Activated CD8-positive, alpha-beta memory T cell treated with anti-CD3 and anti-CD28 coated beads, Interleukin-2, amount 50 U/mL, for 4 hours (primary cell): ENCODE measurements at places on chromosomes 3 and 15.

DNA sequence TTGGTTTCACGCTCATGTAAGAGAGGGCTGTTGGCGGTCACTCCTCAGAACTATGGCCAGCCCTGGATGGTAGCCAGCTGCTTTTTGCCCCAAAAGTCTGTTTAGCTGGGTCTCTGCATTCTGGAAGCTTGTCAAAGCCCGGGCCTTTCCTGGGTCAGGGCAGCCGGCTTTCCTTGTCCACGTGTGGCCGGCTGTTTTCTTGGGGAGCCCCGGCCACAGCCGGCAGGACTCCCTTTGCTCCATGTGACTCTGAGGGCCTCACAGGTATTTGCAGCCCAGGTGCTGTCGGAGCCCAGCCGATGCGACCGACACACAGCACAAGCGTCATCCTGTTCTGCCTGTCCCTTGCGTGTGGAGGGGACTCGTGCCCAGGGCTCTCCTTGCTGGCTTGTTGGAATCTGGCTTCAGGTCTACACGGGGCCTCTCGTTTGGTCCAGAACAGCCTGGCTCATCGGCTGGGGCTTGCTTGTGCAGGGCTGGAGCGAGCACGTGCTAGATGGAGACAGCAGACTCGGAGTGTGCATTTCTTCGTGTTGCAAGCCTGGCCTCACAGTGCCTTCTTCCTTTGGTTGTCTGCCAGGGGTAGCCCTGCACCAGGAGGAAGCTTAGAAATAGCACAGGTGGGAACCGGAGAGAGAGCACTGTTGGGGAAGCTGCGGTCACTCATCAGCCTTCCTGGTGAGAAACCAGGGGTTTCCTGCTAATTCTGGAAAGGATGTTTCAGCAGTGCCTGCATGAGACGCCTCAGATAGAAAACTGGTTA lies 51.5 kb downstream of the PGPEP1L start:
- no peak for DNase-seq

DNA sequence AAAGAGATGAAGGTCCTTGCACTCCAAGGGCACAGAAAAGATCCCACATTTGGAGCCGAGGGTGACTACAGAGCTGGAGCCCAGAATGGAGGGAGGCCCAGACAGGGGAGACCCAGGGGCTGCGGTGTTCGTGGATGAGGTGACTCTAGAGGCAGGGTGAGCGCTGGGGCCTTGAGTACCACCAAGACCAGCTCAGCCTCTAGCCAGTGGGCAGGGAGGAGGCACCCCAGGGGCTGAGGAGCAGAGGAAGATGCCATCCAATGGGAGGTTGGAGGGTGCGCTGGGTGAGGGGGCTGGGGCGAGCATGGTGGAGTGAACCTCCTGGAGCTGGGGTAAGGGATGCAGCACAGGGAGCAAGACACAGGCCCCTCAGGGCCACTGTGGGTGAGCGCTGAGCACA lies 13.3 kb downstream of the RRP9 start:
- DNase-seq = no peak

- no peak for DNase-seq
These were observed 32.5 kb downstream of the CA12 start for GRCh38 chr15:63349156-63349555.

DNA sequence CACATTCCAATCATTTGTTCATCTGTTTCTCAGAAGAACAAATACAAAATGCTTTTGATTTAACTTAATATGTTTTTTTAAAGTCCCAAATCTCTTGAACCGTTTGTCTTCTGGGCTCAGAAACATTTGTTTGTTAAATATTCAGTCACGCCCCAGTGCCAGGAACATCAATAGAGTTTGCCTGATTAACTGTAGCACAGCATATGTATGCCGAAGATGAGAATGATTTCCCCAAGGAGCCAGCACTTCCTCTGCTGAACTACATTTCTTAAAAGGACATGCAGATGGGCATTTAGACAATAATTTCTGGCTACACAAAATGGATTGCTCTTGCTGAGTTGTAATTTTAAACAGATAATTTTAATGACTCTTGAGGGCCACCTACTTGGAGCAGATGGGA lies 191.6 kb upstream of the FAM3D start:
- DNase-seq = no peak

- no peak for DNase-seq
These were observed 9.8 kb downstream of the ARPP19 start for GRCh38 chr15:52559022-52559421.

DNA sequence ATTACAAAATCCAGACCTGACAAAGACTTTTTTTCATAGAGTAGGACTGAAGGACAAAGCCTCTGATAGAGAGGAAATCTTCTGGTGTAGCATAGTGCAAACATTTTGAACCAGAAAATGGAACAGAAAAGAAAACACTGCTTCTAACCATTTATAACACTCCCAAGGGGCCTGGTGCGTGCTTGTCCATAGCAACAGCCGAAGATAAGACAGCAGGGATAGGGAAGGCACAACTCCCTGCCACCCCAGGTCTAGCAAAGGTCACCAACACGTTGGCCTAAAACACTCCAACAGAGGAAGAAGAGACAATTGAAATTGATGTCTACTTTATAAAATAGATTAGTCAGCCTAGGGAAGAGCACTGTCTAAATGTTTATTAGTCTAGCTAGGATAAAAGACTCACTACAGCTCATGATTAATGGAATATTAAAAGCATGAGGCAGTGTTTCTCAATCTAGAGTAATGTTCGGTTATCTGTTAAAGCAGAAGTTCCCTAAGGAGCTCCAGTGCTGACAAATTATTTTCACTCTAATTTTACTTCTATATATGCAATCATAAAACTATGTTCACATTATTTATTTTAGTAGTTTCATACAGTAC lies 145.2 kb downstream of the P3H2 start:
- no peak for DNase-seq

GRCh38 chr3:149670742-149671492 lies 13.1 kb upstream of the WWTR1 start:
- no peak for DNase-seq

- no peak for DNase-seq
These were observed 42.9 kb upstream of the RPL32 start for GRCh38 chr3:12884186-12884680.

DNA sequence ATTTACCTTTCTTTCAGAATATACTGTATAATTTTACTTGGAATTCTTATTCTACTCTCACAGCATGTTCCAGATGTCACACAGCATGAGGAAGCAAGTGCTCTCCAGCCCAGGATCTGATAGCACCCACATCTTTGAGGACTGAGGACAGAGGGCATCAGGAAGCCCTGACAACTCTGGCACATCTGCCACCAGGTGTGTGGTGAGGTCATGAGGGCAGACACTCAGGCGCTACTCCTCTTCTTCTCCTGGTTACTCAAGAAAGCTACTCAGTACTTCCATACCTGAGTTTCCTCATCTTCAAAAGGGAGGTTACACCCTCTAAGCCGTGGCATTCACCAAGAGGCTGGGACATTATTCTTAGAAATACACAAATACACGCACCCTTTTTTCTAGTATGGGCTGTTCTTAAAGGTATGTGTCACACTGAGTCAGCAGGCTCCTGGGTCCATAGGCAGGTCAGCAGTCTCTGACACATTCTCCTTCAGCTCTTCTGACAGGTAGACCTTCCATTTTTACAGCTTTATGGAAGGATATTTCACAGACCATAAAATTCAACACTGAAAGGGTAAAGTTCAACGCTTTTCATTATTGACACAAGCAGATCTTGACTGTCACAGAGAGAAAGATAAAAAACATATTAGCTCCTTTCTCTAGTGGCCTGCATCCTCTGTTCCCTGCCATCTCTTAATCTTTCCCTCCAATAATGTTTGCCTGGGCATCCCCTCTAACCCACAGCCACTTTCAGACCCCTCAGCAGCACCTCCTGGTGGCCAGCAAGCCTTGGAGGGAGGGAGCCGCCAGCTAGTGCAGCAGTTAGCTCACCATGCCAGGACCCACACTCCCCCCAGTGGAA lies 103.2 kb upstream of the TJP1 start:
- peak; percentile 25 for DNase-seq

- DNase-seq = no peak
These were observed 53.5 kb downstream of the DTWD1 start for GRCh38 chr15:49674370-49674769.

DNA sequence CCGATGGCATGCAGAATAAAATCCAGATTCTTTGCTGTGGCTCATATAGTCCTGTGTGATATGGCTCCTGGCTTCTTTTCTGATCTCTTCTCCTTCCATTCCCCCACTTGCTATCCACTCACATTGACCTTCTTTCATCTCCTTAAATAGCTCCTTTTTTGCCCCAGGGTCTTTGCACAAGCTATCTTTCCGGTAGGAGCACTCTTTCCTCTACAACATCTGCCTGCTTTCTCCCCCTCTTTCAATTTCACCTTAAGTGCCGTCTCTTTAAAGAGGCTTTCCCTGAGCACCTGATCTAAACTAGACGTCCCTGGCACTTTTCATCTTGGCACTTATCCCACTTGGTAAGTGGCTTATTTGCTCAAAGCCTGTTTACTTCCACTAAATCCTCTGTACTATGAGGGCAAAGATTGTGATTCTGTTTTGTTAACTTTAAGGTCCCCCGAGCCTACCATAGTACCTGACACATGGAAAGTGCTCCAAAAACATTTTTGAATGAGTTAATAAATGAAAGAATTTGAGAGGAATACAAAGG lies 323.3 kb upstream of the TLE3 start:
- DNase-seq = no peak

- no peak for DNase-seq
These were observed 17.6 kb downstream of the CTSH start for GRCh38 chr15:78927077-78927790.

DNA sequence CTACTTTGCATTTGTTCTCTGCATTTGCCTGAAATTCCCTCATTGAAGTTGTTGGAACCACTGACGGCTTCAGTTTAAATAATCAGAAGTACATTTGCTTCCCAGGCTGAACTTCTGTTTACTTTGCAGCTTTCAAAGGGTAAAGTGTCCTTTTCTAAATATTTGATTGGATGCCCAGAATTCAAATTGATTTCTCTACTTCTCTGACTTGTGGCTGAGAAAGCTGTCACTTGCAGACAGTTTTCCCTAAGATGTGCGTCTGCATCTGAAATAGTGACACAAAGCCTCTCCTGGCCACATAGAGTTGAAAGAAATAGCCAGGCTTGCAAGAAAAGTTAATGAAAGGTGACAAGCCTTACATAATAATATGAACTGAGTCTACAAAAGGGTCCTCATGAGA lies 299.6 kb downstream of the THSD4 start:
- DNase-seq = no peak

- DNase-seq = no peak
These were observed 1136.7 kb downstream of the TUSC7 start for GRCh38 chr3:117846238-117846637.

DNA sequence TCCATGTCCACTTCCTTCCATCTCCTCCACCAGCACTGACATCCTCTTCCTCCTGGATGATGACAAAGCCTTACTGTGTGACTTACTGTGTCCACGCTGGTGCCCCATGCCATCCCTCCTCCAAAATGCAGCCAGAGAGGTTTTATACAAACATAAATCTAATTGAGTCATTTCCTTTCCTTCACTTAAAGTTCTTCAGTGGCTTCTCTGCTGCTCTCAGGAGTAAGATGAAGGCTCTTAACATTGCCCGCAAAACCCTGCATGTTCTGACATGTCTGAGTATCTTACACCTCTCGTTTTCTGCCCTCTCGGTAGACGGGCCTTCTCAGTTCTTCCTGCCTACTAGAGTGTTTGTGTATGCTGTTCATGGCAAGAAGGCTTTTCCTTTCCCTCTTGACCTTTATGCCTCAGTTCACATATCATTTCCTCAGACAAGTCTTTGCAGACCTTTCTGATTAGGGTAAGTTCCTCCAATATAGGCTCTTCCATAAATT lies 175.5 kb downstream of the CFAP20DC start:
- no peak for DNase-seq

DNA sequence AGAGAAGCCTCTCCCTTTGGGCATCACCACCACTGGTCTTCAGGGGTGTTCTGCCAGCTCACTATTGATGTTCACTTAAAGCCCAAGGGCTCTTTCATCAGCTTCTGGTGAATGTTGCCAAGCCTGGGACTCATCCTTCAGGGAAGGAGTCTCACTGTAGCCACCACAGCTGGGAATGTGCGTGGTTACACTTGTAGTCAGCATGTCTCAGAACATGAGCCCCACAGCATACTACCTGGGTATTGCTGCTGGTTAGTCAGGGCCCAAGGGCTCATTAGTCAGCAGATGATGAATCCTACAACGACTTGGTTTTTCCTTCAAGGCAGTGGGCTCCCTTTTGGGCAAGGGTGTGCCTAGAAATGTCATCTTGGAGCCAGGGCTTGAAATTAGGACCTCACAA lies 412.9 kb downstream of the VGLL3 start:
- no peak for DNase-seq

GRCh38 chr15:64754663-64755426 lies 20.5 kb downstream of the RBPMS2 start:
- no peak for DNase-seq

GRCh38 chr15:92000709-92001108 lies 147.2 kb downstream of the SLCO3A1 start:
- DNase-seq = no peak

DNA sequence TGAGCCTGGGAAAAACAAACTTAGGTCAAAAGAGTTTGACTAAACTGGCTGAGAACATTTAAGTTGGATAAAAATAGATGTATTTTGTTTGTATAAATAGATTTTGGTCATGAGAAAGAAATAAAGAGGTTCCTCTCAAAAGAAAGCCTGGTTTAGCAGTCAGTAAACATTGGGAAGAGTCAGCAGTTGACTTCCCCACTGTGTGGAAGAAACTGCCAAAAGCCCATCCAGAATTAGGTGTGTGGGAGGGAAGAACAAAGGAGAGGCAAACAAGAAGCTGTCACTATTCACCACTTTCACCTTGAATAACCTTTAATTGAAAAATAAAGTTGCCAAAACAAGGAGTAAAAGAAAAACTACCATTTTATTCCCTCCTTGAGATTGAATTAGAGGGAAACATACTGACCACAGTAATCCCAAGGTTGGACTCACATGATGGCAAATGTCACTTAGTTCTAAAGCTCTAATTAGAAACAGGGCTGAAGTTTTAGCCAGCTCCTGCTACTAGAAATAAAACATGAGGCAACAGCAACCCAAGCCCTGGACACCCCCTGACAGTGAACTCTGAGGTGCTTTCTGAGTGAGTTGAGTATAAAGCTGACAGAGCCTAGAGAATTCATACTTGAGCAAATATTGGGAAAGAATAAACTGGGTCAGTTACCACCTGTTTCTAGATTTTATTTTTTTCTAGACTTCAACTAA lies 139.3 kb downstream of the SERPINI1 start:
- DNase-seq = no peak

DNA sequence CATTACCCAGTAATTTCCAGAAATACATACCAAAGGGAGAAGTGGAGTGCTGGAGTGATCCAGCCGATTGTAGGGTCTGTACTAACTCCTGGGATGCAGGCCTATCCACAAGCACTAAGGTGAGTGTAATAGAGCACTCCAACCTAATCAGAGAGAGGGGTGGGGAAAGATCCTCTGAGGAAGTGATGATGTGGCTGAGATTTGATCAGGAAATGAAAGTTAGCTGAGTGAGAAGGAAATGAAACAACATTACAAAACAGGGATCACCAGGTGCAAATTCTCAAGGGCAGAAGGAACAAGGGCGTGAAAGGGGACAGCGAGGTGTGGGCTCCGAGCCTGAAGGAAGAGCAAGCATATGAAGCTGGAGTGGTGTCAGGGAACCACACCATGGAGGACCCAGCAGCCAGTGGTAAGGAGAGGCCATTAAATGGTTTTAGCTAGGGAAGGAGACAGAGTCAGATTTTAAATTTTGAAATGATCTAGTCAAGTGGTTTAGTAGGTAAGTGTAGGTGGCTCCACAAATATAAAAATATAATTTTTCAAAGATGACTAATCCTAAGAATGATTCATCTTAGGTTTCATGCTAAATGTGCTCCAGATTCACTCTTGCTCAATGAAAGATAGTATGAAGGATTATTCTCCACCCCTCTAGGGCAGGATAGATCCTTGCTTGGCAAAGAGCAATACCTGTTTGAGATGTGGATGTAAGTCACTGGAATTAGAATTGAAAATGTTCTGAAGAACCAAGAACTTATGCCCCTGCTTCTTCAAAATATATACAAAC lies 348.7 kb downstream of the TBL1XR1 start:
- DNase-seq = no peak
